ENCODE measurements at places on chromosomes 11 and 22. TPM values are rescaled to one million over a fixed set of nuclear protein-coding genes. Genes with fewer than 3 reads are reported as not detected.

ACRV1 gene
- 0.52 TPM for total RNA-seq

CABP4 gene
- 0.52 TPM for total RNA-seq

RFPL3 gene
- total RNA-seq, result not detected

KCNK7 gene
- total RNA-seq, result not detected

DDIAS gene
- total RNA-seq, result 1.6 TPM

FEN1 gene
- total RNA-seq, result 11.0 TPM

TSPAN4 gene
- total RNA-seq, result 42.3 TPM

GGTLC3 gene
- not detected for total RNA-seq

CDC45 gene
- total RNA-seq, result 3.1 TPM

PNPLA3 gene
- 3.7 TPM for total RNA-seq

KCNQ1OT1 gene
- total RNA-seq, result 6.8 TPM

APOA4 gene
- total RNA-seq, result 0.52 TPM

RRAS2 gene
- 39.7 TPM for total RNA-seq

TEX54 gene
- not detected for total RNA-seq

SHANK2 gene
- 2.6 TPM for total RNA-seq

COA4 gene
- total RNA-seq, result 73.1 TPM

SERHL2 gene
- total RNA-seq, result 2.6 TPM

NLRP14 gene
- total RNA-seq, result under 0.01 TPM

POU2AF1 gene
- total RNA-seq, result not detected

OR4A16 gene
- total RNA-seq, result not detected

KRTAP5-9 gene
- total RNA-seq, result not detected

SMTNL1 gene
- 69.9 TPM for total RNA-seq

EWSR1 gene
- total RNA-seq, result 84.5 TPM

TSSC4 gene
- total RNA-seq, result 23.5 TPM

OR8G1 gene
- under 0.01 TPM for total RNA-seq

TRIM51 gene
- total RNA-seq, result not detected

NCAM1 gene
- 63.7 TPM for total RNA-seq

HDAC10 gene
- 8.9 TPM for total RNA-seq
